ENCODE measurements at places on chromosomes 7 and 10.

- DNase-seq, result no peak
These were observed 18.6 kb upstream of the DRGX start for GRCh38 chr10:49414496-49414895.

DNA sequence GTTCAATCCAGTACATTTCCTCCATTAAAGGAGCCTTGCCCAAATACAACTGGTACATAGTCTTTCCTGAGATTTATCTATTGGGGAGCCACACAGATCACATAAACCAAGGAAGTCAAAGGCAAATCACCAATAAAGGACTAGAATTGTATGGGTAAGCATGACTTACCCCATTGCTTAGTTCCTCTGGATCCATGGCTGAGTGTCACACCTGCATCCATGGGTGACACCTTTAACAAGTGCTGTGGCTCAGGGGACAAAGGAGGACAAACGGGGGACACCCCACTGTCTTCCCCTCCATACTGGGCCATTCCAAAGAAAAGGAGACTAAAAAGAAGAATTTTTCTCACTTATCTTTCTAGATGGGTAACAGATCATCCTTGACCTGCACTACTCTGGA is 30.4 kb downstream of the ZNF92 start:
- DNase-seq, result no peak

GRCh38 chr10:102450124-102450373 is 1.3 kb downstream of the C10orf95 start:
- no peak for DNase-seq

GRCh38 chr7:78389022-78389421 is 590.4 kb downstream of the PHTF2 start:
- no peak for DNase-seq

DNA sequence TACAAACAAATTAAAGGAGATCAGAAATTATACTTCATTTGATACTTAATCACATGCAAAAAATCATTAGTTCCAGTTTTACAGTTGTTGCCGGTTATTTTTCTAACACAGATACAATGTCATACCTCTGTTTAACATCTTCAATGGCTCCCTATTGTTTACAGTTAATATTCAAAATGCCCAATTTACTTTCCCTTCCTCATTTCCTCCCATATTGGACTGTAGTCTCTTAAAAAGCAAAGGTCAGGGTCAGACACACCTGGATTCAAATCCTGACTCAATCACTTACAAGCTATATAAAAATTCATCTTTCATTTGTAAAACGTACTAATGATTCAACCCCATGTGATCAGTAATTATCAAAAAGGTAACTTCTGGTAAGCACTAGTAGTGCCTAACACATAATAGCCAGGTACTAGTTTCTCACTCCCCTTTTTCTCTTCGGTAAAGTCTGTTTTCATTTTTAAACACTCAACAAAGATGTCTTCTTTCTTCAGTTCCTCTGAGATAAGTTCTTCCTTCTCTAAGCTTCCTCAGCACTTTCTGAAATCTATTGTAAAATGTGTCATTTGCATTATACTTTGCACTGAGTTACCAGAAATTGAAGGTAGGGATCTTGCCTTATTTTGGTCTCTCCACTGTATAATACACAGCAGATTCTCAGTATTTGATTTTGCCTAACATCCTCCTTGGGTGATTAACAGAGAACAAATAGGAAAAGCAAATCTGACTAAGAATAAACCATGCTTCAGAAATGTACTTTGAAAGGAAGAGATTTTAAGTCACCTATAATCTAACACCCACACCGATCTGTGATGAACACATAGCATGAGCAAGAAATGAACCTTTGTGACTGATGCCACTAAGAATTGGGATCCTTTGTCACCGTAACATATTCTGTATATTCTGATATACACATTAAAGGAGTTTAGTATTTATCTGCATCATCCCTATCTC is 16.1 kb downstream of the KMT2C start:
- DNase-seq, result no peak

- DNase-seq, result no peak
These were observed 1.3 kb upstream of the SLC26A5 start for GRCh38 chr7:103447073-103447960.

DNA sequence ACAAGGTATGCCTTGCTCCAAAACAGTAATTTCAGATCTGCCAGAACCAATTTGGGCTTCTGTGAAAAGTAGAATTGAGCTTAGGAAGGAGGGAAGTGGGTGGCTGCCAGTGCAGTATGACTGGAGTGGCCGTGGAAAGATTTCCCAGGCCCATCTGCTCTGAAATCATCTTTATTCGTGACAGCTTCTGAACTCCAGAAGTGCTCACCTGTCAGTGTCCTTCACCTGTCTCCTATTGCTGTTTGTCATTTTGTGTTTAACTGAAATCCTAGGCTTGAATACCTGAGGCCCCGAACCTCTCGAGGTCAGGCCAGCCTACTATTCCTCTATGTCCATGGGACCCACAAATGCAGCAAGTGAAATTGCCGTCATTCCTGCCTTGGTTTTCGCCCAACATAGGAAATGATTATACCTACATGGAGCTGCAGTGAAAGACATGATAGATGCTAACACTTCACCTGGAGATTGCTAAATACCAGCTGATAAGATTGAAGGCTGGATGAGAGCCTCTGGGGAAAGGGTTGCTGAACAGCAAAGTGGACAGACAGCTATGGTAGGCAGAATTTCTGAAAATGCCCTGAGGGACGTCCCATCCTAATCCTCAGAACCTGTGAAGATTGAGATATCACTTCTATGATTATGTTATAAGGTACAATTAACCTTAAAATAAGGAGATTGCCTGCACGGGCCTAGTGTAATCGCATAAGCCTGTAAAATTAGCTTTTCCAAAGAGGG is 82.1 kb downstream of the C1GALT1 start:
- DNase-seq, result no peak

GRCh38 chr10:21297603-21298383 is 227.7 kb downstream of the SKIDA1 start:
- no peak for DNase-seq

GRCh38 chr7:97149843-97150242 is 32.3 kb downstream of the SDHAF3 start:
- DNase-seq, result no peak

- no peak for DNase-seq
These were observed 22.5 kb downstream of the ST8SIA6 start for GRCh38 chr10:17431871-17432311.

- DNase-seq, result no peak
These were observed 26.2 kb downstream of the GRID1 start for GRCh38 chr10:86340176-86340990.

- no peak for DNase-seq
These were observed 537.1 kb upstream of the FOXK1 start for GRCh38 chr7:4144811-4145510.

GRCh38 chr10:54905578-54906192 is 104.7 kb upstream of the PCDH15 start:
- no peak for DNase-seq

DNA sequence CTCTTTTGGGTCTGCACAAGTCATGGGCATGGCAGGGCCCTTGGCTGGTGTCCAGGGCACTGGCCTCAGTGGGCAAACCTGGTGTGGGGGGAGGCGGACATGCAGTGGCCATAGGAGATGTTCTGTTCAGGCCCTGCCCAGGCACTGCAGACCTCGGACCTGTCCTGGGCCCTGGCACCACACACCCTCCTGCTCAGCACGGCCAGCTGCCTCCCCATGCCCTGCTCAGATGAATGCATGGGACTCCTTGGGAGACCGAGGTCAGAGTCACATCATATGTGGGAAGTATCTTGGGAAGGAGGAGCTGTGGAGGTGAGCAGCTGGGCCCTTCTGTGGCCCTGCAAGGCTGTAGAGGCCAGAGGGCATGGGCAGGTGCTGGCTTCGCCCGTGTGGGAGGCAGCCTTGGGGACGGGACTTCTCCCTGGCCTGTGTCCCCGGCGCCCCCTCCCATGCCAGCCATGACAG is 130.8 kb downstream of the VIPR2 start:
- no peak for DNase-seq

DNA sequence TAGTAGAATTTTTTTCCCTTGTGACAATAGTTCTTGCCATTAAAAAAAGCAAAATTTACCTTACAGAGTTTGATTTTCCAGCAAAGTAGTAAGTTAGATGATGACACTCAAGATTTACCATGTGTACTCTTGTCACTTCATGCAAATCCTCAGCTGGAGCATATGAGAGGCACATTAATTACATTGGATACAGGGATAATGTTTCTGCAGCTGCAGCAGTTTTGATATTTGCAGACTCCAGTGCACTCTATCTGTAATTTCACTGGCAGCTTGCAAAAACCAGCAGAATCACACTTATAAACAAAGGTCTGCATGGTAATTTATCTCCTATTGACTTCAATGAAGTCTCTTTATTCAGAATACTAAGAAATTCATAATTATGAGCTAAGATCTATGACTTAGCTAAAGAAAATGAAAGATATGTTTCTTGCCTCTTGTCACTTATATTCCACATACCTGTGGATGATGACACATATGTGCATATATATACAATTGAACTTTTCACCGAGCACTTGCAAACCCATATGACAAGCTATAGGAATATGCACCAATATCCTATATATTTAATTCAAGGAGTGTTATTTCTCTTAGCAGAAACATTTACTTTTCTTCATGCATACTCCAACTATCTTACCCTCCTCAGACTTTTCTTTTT is 530.6 kb downstream of the PHTF2 start:
- DNase-seq, result no peak

DNA sequence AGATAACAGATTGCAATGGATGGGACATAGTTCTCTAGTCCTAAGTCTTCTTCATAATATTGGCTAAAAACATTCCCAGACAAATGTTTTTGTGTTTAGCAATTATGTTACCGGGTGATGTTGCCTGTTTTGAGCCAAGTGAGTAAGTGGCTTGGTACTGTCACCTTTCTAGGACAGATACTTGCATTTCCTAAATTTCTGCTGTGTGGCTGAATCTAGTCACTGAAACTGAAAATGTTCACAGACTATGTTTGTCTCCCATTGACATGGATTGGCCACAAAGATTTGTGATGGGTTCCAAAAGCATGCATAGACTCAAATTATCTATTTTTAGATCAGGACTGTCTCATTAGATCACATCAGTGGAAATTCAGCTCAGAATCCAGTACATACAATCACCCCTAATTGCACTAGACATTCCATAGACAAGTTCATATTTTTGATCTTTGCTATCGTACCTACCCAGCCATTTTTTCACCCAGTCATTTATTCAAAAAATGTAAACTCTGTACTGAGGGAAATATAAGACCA is 1222.1 kb upstream of the AUTS2 start:
- DNase-seq, result no peak
